ENCODE measurements at places on chromosomes 5 and 9.

GRCh38 chr5:93793159-93793781, 51.9 kb upstream of the POU5F2 start:
- DNase-seq: no peak

GRCh38 chr9:89213396-89213880, 34.8 kb upstream of the SHC3 start:
- no peak for DNase-seq

DNA sequence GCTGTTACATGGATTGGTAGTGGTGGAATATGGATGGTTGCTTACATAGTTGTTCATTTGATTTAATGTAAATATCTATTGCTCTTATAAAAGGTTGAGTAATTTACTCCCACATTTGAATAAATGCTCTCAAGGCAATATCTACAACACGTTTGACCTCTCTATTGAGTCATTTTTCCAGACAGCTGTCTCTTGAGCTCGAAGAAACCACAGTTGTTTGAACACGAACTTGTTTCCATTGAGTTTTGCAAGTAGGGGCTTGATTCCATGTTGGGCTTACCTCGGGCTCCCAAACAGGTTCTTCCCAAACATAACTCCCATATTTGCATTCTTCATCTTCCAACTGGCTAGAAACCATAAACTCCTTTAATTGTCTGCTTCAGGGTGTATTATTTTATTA, 115.0 kb upstream of the HMHB1 start:
- no peak for DNase-seq

DNA sequence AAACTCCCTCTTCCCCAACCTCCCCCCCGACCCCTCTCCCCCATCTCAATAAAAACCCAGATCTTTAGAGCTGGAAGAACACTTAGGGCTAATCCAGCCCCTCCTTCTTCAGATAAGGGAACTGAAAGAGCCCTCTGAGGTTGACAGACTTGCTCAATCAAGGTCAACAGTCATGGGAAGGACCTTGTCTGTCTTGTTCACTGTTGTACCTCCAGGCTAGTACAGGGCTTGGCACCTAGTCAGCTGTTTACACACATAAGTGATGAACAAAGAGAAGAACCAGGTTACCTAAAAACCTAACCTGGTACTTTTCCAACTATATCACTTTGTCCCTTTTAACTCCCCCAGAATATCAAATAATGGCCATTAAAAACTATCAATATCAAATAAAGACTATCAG, 2.4 kb downstream of the TTC39B start:
- DNase-seq: no peak

GRCh38 chr9:78273761-78274160, 23.2 kb upstream of the PSAT1 start:
- no peak for DNase-seq

DNA sequence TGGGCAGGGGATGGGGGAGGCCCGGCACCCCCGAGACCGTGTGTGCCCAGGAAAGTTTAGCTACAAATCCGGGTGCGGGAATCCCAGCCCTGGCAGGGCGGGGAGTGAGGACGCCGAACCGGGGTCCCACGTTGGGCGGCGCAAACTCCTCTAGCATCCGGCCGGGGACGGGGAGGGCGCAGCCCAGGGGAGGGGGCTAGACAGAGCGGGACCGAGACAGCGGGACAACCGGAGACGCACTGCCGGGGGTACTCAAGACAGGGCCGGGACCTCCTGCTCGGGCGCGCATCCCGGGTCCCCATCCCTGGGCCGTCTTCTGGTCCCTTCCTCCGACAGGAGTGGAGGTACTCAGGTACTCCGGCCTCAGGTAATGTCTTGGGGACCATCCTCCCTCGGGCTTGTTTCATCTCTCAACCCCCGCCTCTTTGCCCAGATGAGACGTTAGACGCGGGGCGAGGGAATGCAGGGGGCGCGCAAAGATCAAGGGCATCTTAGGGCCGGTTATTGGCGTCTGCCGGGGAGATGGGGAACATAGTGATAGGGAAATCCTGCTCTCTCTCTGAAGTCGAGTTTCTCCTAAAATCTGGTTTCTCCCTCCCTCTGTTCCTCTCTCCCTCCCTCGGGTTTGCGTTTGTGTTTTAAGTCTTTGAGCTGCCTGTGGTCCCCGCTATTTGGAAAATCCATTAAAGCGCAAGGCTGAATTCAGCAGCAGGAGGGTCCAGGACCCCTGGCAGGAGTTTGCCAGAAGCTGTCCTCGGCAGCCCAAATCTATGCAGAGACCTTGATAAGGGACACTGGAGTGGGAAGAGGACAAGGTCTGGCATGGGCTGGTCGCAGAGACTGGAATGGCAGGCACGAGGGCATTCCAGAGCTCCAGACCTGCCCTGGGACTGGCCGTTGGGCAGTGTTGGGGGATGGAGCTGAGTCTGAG, 815 bp downstream of the PDZD2 start:
- no peak for DNase-seq

- DNase-seq: no peak
Measured at GRCh38 chr5:74507370-74508005, 133.0 kb downstream of the ENC1 start.

DNA sequence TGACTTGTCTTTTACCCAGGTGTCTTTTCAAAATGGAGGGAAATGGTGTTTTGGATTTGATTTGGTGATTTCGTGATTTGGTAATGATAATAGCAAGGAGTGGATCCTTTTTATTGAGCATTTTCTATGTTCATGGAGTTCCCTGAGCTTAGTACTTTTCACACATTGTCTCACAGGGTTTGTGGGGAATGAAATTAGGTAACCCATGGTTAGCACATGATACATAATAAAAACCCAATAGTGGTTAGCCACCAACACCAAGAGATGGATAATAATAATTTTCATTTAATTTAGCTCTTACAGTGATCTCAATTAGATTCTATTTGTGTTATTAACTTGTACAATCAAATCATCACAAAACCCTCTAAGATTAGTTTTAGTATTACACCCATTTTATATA, 65.4 kb downstream of the ARHGAP26 start:
- no peak for DNase-seq

DNA sequence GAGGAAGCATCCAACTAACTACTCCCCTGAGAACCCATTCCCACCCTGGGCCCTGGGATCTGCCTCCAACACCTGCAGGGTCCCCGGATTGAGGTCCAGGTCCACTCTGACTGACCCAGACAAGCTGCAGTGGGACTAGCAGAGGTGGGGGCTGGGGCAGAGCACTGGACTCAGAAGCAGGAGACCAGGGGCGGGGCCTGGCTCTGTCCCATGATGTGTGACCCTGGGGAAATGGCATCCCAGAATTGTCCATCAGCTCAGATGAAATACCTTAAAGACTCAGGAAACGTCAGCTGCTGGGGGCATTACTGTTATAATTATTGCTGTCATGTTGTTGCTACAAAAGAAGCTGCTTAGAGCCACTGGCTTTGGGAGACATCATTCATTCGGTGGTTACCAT, 202.4 kb downstream of the C9orf50 start:
- DNase-seq: no peak

- peak; percentile 17 for DNase-seq
Measured at GRCh38 chr9:117704024-117704575, at the start of gene TLR4. TLR4 (plus strand) TSS chr9:117704403; CDS start chr9:117704473, 70 bp downstream.

DNA sequence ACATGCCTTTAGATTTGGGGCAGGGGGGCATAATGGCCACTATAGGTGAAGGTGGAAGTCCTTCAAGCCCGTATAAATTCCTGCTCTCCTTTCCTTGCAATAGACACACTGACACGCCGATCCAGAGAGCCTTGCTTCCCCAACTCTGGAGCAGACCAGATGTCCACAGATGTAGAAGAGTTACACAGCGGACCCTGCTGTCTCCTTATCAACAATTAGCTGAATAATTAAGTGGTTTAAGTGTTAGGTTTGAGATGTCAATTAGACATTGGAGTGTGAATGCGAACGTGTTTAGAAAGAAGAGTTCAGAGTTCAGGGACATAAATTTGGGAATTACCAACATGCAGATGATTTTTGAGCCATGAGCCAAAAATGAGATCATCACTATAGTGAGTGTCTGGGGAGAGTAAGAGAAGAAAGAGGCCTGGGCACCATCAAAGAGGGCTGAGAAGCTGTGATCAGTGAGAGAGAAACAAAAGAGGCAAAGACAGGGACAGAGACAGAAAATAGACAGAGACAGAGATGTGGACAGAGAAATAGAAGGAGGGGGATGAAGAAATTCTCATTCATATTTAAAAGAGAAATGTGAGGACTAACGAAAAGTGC, 734.4 kb upstream of the ADAMTS16 start:
- DNase-seq: no peak

- no peak for DNase-seq
Measured at GRCh38 chr9:113618836-113619490, 155.4 kb downstream of the RGS3 start.

DNA sequence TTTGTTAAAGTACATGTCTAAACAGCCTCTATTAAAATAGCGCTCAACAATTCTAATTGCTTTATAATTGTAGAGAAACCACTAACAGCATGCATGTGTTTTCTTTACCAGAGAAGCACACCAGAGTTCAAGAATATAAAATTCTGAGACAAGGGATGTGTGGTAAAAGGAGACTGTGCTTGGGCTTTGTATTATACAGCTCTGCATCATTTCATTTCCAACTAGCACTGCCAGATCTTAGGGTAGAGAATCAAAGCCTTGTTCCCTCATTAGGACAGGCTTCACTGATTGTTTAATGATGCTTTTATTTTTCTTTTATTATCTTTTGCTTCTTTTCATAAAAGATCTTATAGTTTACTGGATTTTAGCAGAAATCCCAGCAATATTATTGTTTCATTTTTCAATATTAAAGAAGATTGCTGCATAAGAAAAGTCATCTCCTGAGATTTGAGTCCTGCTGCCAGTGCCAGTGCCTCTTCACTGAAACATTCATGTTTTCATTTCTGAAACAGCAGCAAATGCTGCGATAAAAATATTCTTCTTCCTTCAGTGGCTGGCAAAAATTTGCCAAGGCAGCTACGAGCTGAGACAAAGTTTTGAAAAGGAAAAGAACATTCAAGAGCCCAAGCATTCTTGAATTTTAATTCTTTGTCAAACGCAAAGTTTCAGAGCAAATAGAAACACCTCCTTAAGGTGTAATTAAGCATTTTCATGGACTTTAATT, 491.0 kb upstream of the PIK3R1 start:
- no peak for DNase-seq

- DNase-seq: no peak
Measured at GRCh38 chr5:67957374-67957773, 258.2 kb upstream of the PIK3R1 start.

DNA sequence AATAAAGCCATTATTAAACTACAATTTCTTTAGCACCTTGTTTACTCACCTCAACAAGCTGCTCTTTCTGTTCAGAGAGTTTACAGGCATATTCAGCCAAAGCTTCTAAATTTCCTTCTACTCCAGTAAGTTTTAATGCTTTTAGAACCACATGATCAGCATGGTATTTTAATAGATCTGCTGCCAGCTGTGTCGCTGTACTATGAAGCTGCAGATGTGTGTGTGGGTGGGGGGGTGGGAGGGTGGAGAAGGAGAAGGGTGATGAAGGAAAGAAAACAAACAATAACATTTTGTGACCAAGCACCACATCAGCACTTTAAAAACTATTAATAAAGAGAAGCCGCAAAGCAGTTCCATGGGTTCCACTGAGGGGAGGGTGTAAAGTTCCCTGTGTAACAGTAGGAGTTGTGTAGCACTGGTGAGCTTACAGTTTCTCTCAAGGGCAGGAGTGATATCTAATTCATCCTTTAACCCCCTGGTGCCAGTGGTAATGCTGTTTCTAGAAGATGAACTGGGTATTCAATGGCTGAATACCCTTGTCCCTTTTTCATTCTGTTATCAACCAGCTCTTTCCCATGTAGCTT, 38.5 kb downstream of the ABITRAM start:
- DNase-seq: no peak

GRCh38 chr5:61159836-61160235, 2.4 kb downstream of the SMIM15 start:
- no peak for DNase-seq

GRCh38 chr9:71987471-71988371, 72.7 kb downstream of the C9orf57 start:
- no peak for DNase-seq

- no peak for DNase-seq
Measured at GRCh38 chr5:106880656-106881055, 790.1 kb downstream of the EFNA5 start.

DNA sequence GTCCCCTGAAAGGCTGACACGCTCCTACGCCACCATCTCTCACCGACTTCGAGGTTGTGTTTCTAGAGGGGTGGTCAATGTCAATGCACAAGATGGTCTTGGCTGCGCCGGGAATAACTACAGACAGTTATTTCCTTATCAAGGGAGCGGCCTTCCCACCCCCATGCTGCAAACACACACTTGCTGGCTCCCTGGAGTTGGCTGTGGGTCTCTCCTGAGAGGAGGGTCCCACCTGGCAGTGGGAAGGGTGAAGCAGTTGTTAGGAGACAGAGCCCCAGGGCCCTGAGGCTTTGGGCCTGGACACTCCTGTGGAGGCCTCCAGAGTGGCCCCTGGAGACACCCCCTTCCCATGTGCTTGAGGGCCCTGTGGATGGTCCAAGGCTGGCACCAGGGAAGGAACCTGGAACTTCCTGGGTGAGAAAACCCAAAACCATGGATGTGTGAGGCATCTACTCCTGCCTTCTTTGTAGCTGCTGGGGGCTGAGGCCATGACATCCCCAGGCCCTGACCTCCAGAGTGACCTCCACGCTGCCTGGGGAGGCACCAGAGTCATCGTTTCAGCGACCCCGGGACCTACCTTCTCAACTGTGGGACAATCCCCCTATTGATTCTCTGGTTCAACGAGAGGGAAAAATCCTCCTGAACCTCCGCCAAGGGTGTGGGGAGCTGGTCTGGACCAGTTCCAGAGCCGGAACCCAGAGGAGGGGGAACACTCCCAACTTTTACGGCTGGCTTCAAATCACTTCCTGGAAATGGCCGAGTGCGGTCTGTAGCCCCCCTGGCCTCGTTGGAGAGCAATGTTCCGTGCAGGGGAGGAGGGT, 101.1 kb upstream of the COL5A1 start:
- no peak for DNase-seq

- DNase-seq: no peak
Measured at GRCh38 chr9:112125951-112126388, 49.1 kb downstream of the SUSD1 start.

DNA sequence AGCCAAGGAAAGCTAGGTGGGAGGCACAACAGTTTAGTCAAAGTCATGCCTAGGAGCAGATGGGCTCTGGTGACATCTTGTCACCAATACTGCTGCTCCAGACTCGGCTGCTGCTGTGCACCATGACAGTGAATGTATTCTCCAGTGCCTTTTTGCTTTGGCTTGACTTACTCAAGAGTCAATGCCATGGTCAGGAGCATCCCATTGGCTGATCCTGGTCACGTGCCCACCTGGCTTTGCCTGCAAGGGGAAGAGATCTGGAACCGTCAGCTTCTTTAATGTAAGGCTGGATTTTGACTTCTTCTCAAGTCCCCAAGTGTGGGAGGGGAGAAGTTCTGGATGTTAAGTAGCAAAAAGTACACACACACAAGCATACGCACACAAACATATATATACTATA, 19.9 kb upstream of the MUSK start:
- DNase-seq: no peak
